ENCODE measurements at places on chromosomes 3 and 15.

DNA sequence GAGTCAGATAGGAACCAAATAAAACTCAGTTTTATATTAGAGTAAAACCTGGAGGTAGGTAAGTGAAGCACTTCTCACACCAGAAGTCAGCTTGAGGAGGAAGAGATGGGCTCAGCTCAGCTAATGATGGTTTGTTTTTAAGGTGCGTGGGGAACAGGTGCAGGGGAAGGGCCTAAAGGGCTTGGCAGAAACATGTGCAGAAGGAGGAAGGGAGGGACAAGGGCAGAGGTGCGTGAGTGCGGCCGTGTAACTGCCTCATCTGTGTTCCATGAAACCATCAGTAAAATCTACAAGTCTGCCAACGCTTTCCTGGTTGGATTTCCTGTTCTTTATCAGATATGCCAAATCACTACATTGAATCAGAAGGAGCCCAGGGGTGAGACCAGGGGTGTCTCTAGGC is 19.9 kb downstream of the FYCO1 start:
- DNase-seq, result no peak

DNA sequence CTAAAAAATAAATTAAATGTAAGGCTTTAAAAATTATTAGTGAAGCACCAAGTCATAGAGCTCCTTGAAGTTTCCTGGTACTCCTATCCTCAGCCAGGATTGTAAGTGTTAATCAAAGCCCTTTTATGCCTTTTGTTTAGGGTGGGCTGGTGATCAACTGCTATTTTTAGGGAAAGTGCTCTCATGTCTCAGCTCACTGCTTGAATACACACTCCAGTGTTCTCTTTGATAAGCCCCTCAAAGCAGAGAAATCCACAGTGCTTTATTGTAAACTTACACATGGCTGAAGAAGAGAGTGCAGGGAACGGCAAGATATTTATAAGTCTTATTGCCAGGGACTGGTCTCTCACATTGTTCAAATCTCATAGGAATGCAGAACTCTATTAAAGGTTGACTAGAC is 156.4 kb upstream of the AZI2 start:
- DNase-seq, result no peak

DNA sequence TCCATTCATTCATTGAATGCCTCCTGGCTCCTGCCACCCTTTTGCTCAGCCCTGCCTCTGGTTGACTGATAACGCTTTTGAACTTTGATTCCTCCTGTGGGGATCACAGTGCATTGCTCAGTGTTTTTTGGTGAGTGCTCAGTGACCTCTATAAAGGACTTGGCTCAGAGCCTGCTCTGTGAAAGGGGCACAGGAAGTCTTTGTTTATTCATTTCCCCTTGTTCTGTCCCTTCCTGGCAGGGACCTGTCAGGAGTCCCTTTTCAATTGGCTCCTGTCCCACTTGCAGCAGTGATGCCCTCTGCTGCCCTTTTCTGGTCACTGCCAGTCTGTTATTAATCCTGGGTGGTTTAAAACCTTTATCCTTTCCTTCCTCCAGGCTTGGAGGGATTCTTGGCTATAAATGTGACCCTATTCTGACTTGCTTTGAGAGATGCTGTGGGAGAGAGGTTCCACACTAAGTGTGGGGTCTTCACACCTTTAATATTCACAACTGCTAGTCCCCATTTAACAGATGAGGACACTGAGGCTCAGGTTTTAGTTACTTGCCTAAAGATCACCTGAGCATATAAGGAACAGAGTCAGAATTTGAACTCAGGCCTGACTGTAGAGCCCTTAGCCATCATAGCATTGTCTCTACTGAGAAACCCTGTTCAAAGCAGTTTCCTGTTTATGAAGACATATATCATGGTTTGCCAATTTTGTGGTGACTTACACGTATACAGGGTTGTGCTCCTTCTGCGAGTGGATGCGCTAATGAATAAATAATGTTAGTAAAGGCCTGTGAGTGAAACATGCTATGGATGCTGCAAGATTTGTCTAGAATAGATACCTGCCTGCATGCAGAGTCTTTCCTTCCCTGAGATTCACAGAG is 23.2 kb upstream of the TATDN2 start:
- DNase-seq, result peak; percentile 85

DNA sequence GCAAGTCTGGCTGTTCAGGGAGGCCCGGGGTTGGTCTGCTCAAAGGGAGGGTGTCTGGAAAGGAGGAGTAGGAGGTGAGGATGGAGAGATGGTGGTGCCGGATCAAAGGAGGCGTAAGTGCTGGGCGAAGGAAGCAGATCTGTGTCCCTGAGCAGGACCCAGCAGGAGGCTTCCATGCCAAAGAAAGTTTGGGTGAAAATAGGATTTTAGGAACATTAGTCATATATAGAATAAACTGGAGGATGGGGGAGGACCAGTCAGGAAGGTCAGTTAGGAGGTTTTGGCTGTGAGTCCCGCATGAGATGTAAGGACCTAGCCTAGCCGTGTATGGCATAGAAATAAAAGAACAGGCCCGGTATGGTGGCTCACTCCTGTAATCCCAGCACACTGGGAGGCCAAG is 28.6 kb upstream of the VPS8 start:
- DNase-seq, result no peak

DNA sequence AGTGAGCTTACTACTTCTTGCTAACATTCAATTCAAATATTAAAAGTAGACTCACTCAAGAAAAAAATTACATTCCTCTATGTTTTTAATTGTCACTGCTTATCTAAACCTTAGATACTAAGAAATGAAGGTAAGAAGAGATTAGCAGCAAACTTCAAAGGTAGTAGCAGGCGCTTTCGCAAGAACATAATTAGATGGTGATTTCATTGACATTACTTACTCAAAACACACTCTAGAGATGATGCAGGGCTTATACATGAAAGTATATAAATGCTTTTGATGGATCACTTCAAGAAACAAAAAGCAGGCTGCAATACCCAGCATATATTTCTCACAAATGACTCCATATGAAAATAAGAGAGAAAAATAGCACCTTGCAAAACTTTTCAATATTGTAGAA is 86.8 kb downstream of the FSIP1 start:
- no peak for DNase-seq

- DNase-seq, result peak; percentile 65
Observed at GRCh38 chr3:135992072-135992471, 26.5 kb downstream of the PPP2R3A start.

DNA sequence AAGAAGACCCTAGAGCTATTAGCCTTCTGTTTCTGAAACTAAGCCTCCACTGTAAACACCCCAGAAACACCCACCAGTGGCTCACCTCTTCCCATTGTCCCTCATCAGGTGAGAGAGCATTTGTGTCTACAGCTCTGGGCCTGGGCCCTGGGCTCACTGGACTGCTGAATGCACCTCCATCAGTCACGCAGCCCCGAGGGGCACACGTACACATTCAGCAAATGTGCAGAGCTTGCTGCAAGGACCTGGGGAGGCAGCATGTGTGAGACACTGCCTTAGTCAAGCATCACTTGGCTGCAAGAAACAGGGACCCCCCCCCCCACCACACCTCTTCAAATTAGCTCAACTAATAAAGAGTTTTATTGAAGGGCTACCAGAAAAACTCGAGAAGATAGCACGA is 29.0 kb downstream of the MRPL46 start:
- DNase-seq, result no peak

GRCh38 chr3:48275287-48276027 is 34.6 kb downstream of the ZNF589 start:
- DNase-seq, result no peak

DNA sequence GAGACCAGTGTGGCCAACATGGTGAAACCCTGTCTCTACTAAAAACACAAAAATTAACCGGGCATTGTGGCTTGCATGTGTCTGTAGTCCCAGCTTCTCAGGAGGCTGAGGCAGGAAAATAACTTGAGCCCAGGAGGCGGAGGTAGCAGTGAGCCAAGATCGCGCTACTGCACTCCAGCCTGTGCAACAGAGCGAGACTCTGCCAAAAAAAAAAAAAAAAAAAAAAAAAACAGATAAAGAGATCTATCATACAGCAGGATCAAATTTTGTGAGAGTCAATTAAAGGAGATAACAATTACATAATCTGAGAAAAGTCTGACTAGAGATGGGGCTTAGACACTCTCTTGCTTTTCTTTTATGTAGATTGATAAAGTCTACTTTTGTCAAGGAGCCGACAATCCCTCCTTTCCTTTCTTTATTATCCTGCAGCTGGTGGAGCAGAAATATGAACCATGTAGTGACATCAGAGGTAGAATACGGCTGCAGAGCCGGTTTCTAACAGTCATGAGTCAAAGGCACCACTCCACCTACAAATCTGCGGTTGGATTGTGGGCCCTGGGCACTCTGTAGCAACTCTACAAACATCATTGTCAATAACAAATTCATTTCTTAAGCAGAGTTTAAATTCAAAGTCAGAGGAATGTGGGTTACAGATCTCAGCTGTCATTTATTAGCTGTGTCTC is 9.0 kb downstream of the C2CD4A start:
- peak; percentile 53 for DNase-seq

DNA sequence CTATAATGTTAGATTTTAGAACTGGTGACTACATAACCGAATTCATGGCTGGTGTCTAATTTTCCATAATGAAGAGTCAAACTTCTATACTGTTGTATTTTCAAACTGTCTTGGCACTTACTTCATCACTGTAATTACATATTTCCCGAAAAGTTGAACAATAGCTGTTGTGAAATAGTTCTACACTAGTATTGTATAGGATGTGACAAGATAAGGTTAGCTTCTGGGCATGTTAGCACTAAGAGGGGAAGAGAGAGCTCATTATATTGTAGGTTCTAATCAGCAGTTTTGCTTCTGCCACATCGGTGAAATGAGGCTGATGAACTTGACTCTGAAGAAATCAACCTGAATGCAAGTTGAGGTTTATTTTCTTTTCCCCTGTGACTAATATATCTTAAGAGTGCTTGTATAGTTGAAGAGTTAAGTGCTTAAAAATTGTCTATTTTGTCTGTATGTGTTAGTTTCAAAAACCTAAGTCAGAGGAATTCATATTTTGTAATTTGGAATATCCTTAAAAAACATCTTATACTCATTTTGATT is 8.9 kb downstream of the GYG1 start:
- no peak for DNase-seq

- DNase-seq, result no peak
Observed at GRCh38 chr15:88938802-88939485, 25.8 kb upstream of the MFGE8 start.

DNA sequence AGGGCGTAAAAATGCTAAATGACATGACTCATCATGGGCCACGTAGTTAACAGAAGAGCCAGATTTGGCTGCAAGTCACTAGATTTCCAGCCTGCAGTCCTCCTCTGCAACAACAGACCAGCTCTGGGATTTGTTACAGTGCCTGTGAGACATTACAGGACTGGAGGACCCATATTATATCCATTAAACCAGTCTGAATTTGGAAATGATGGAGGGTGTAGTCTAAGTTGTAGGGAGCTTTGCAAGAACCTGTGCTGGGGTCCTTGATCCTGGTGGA is 10.8 kb downstream of the ZNF774 start:
- peak; percentile 82 for DNase-seq

DNA sequence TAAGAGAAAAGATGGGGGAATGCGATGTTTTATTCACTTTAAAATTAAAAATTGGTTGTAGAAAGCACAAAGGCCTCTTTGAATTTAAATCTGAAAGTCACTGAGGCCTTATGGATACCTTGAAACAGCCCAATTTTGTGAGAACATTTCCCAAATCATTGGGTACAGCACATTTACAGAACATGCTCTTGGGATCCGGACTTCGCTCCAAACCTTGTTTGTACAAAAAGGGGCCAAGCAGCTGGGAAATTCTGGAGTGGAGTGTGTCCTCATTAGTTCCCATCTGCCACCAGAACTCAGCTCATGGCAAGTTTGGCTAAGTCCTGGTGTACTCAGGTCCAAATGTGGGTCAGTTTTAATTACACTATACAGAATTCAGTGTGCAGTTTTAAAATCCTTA is 254.2 kb downstream of the ZBTB20 start:
- DNase-seq, result no peak

- DNase-seq, result peak; percentile 73
Observed at GRCh38 chr3:105970283-105970682, 101.5 kb upstream of the CBLB start.
